ENCODE measurements at places on chromosomes 7 and 10.
A peak's percentile ranks its signal among the peaks of the same experiment; 100 is the strongest.

- DNase-seq, result no peak
Measured at GRCh38 chr7:147664541-147664940, 926.0 kb upstream of the C7orf33 start.

GRCh38 chr10:10788761-10789160, 228.9 kb upstream of the CELF2 start:
- no peak for DNase-seq

DNA sequence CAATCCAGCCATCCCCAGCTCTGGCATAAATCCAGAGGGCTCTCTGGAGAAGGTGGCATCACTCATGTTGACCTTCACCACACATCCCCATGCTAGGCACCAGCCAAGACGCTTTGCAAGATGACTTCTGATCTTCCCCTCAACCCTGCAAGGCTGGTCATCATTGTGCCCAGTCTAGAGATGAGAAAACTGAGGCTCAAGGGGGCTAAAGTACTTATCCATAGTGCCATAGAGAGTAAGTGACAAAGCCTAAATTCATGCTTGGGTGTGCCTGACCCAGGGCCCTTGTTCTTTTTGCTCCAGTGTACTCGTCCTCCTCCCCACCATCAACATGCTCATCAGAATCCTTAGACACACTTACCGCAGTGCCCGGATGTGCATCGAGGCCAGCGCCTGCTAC, 1.7 kb upstream of the C10orf105 start:
- DNase-seq, result no peak

GRCh38 chr7:107690611-107691010, 30.0 kb downstream of the SLC26A4 start:
- DNase-seq, result no peak

DNA sequence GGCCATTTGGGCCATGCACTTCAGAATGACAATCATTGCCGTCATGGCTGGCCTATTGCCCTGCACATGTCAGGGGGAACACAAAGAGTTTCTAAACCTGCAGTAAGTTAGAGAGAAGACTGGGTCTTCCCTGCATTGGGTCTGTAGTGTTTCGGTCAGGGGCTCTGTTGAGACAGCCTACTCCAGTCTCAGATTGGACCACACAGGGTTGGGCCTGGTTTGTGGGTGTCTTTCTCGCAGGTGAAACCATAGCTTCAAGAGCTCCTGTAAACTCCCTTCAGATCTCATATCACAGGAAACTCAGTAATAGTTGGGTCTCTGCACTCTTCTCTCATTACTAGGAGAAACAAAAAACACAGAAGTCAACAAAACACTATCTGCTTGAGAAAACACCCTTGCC, 7.3 kb upstream of the TARP start:
- no peak for DNase-seq

DNA sequence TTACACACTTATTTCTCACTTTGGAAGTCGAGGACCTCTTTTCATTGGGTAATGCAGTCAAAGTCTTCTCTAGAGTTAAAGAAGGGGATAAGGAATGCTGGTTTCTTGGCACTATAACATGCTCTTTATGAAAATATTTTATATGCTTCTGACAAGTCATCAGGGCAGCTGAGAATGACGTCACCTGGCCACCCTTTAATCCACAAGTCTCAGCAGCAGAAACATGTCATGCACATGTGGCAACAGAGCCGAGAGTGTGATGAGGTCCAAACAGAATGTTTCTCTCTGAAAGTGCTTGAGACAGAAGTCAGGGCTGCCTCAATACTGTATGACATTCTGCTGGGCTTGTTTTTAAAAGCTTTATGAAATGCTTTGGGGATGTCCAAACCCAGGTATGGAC, 63.5 kb upstream of the C10orf90 start:
- DNase-seq, result no peak

DNA sequence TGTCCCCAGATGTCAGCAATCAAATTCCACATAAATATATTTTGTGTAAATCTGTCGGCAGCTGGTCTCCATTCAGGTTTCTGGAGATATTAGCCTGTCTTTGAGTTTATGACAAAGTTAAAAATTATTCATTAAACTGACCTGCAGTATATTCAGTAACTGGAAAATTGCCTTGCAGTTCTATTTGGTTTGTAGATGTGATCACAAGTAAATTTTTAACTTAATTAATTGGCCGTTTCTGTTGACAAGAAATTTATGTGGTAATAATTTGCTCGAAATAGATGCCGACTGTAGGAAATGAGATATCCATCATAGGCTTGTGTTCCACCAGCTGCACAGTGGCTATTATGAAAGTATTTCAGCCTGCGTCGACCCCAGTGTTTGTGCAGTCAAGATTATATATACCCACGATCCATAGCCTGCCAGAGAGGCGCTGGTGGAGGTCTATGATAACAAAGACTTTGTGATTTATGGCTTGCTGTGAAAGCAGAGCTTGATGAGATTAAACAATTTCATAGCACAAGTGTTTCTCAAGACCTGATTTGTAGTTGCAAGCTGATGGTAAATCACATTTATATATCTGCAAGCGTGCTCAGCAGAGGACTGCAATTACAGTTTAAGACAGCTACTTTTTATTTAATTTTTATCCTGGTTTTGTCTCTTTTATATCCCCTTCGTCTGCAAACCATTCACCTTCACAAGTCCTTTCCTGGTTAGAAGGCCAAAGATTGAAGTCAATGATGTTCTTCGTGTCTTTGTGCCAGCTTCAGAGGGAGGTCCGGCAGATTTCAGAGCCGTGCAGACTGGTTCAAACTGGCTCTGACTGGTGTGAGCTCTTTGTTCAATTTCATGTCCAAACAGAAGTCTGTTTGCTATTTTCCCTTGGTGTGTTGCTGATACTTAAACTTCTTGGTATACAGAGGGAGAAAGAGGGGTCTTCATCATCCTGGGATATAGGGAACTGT, 850.9 kb downstream of the LRMDA start:
- DNase-seq, result no peak

GRCh38 chr7:28984631-28985030, 26.5 kb upstream of the TRIL start:
- DNase-seq, result no peak

DNA sequence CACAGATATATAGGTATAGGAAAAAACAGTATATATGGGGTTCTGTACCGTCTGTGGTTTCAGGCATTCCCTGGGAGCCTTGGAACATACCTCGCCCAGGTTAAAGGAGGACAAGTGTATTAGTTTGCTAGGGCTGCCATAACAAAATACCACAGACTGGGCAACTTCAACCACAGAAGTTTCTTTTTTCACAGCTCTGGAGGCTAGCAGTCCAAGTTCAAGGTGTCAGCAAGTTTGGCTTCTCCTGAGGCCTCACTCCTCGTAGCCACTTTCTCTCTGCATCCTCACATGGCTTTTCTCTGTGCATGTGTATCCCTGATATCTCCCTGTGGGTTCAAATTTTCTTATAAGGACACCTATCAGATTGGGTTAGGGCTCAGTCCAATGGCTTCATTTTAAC, 189.1 kb downstream of the DNAH11 start:
- DNase-seq, result no peak

DNA sequence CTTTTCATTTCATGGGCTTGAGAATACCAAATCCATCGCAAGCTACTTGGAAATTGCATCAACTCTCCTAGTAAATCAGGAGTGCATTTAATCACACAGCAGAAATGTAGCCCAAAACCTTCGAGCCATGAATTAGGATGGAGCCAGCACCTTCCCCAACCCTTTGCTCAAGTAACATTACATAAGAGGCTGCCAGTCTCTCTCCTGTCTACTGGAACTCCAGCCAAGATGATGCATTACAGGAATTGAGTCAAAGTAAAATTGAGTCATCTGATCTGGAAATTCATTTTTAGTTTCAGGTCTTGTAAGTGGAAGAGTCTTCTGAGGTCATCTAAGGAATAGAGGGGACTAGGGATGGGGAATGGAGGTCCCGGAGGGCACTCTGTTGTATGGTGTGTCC, 69.7 kb upstream of the FHIP2A start:
- no peak for DNase-seq

GRCh38 chr7:148905093-148905666, 21.1 kb upstream of the EZH2 start:
- no peak for DNase-seq

GRCh38 chr7:152369518-152369917, 66.3 kb downstream of the KMT2C start:
- DNase-seq, result no peak

DNA sequence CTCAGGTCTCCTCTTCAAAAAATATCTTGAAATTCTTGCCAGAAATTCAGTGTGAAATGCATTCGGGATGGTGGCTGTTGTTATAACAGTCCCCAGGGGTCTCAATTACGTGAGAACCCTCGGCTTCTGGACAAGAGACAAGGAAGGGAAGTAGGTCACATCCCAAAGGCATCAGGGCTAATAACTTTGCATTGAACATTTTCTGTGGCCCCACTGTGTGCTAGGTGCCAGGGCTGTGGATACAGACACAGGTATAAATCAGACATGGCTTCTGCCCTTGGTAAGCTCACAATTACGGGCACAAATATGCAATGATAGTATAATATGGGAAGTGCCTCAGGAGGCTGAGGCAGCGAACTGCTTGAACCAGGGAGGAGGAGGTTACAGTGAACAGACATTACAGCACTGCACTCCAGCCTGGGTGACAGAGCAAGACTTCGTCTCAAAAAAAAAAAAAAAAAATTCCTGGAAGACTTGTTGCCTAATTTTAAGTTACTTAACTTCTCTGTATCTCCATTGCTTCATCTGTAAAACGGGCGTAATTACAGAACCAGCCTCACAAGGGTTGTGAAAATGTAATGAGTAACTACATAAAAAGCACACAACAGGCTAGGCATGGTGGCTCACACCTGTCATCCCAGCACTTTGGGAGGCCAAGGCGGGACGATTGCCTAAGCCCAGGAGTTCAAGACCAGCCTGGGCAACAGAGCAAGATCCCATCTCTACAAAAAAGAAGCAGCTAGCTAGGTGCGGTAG, 2.5 kb upstream of the RHBDD2 start:
- DNase-seq, result no peak

DNA sequence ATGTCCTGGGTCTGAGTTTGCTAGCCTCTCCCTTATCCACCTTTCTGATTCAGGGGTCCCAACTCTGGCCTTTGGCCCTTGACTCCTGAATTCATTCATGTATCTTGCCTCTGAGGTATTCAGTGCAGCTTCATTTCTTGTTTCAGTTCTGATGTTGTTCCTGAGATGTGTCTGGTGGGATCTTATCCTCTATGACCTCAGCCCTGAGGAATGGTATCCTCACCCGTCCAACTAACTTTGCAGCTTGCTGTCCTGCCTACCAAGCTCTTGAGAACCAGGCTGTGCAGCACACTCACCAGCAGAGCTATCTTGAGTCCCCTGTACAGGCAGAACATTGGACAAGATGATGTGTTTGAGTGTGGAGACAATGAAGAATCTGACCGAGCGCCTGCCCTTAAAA, 13.8 kb downstream of the SUFU start:
- DNase-seq, result no peak

- no peak for DNase-seq
Measured at GRCh38 chr10:85997544-85997943, 369.1 kb downstream of the GRID1 start.

DNA sequence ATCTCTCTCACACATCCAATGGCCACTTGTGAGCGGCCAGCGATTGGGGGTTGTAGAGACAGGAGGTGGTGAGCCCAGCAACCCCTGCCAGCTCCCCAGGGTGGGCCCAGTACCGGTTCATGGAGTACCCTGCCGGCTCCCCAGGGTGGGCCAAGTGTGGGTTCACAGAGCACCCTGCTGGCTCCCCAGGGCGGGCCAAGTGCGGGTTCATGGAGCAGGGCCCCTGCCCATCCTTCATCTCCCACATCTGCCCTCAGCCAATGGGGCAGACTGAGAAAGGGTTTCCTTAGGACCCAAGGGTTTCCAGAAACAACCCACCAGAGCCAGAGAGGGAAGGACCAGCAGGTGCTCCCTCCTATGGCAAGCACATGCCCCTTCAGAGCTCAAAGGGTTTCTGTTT, 21.4 kb upstream of the SLIT1 start:
- no peak for DNase-seq

GRCh38 chr10:17847585-17848296, 38.6 kb downstream of the MRC1 start:
- DNase-seq, result peak; percentile 22

DNA sequence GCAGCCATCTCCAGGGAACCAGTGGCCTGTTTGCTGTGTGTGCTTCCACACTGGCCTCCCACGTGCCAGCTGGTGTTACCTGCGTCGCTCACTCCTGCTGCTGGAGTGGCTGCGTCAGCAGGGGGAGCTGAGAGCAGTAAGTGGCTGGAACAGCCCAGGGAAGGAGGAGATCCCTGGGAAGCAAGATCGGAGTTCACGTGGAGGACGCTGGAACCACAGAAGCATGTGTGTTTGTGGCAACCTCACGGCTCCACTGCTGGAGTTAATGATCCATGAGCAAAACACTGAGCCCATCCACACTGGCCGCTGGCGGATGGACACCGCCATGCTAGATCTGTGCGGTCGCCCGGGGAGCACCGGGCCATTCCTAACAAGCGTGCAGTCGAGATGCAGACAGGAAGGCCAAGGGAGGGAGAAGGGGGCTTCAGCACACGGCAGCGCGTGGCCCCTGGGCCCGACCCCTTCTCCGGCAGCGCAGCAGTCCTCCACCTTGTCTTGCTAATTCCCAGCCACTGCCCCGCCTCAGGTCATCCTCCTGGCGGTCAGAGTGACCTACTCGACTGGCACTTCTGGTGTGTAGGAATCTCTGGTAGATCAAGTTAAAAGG, 68.5 kb upstream of the EEPD1 start:
- no peak for DNase-seq

DNA sequence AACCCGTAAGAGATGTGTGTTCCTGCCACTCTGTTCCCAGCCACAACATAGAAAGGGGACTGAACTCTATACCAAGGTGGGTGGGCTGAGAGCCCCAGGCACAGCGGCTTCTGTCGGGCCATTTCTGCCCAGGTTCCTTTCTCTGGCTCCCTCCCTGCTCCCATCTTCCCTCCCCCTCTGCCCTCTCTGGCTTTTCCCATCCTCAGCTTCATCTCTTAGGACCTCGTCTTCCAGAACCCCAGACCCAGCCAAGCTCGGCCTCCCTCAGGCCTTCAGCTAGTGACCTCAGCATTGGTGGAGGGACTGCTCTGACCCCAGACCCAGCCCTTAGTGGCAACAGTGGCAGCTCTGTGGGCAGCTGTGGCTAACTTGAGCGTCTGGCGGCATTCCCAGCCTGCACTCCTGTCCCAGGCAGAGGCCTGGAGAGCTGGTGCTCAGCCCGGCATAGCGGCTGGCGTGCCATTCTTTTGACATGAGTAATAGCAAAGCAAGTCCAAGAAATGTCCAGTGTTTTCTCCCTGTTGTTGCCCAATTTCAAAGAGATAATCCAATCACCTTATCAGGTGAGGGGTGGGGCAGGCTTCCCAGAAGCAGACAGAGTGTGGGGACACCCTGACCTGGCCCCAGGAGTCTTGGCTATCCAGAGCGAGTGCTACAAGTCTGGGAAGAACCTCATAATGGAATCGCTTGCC, 15.9 kb downstream of the PTPRE start:
- no peak for DNase-seq

DNA sequence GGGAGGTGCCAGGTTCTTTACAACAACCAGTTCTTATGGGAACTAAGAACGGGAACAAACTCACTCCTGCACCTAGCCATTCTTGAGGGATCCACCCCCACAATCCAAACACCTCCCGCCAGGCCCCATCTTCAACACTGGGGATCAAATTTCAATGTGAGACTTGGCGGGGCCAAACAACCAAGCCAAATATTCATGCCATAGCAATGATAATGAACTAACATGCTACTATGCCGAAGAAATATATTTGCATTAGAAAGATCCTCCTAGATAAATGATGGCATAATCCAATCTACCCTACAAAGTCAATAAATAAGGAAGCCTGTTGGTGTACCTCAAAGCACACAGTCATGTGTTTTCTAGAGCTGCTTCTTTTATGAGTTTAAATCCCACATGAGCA, 57.6 kb downstream of the CCDC71L start:
- no peak for DNase-seq

GRCh38 chr7:140212100-140212881, 35.5 kb upstream of the KDM7A start:
- no peak for DNase-seq

All from CD4-positive, alpha-beta T cell treated with Interleukin-21 for 1 hour (primary cell).